T-helper 1 cell (primary cell): ENCODE measurements at places on chromosomes 2 and 18.

DNA sequence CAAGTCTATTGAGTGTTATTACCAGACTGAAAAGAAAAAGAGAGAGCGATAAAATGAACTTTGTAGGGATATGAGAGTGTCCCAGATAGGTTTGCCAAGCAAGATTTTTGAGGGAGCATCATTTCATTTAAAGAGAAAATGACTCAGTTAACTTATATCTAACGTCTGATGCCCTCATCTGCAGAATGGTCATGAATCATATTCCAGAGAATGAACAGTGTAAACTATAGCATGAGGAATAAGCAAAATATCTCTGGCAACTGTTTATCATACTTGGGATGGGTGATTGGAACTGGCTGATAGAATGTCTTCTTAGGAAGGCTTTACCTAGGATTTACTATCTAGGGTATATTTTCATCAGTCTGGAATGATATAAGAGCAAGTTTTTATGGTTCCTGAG is 289.4 kb downstream of the CMPK2 start:
- DNase-seq: no peak

GRCh38 chr2:126449677-126450076 is 206.3 kb upstream of the GYPC start:
- DNase-seq: no peak

GRCh38 chr2:97752342-97753334 is 39.3 kb downstream of the ZAP70 start:
- no peak for DNase-seq

DNA sequence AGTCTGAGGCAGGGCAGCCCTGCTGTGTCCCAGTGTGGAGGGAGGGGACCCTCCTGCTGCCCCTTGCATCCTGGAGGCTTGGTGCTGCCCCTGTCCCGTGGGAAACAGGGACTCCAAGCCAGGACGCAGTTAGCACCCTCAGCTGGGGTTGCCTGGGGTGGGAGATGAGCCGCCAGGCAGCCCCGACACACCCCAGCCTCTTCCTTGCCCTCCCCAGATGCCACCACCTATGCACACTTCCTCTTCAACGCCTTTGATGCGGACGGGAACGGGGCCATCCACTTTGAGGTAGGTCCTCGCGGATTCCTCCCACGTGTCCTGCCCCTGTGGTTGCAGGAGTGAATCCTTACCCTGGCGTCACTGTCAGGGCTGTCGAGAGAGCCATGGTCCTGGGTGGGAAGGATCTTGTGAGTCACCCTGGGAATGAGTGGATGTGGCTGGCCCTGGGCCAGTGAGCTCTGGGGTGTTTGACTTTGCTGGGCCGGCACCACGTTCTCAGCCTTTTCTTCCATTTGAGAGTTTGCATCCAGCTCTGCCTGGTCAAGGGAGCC is 27.5 kb upstream of the FAHD2A start:
- no peak for DNase-seq

- DNase-seq: no peak
These were observed 852.3 kb upstream of the CRIM1 start for GRCh38 chr2:35503311-35503710.

DNA sequence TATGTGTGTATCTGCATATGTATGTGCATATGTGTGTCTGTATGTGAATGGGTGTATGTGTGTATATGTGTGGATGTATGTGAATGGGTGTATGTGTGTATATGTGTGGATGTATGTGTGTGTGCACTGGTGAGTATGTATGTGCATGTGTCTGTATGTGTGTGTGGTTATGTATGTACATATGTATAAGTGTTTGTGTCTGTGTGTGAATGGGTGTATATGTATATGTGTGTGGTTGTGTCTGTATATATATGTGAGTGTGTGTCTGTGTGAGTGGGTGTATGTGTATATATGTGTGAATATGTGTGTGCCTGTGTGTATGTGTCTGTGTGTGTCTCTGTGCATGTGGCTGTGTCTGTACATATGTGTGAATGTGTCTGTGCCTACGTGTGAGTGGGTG is 748.4 kb upstream of the HS6ST1 start:
- DNase-seq: no peak

- DNase-seq: no peak
These were observed 156.6 kb upstream of the LHCGR start for GRCh38 chr2:48912110-48912509.

GRCh38 chr2:103161456-103162289 is 399.8 kb downstream of the TMEM182 start:
- DNase-seq: no peak

GRCh38 chr2:48545244-48545643 is 15.3 kb downstream of the STON1 start:
- no peak for DNase-seq

- DNase-seq: no peak
These were observed 37.6 kb upstream of the B3GNT7 start for GRCh38 chr2:231357931-231358330.

DNA sequence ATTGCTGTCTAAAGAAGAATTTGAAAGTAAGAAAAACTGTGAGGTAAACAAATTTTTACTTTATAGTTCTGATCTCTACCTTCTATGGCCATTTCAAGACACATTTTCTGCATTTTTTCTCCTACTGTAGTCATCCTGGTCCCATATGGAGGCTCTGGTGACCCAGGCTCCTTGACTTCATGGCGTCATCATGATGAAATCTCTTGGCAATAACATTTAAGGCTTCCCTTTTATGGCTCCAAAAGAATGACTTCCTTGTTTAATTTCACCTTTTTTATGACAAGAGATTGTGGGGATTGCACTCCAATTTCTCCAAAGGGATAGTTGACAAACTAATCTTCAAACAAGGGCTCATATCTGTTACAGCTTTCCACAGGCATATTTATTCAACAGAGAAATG is 143.0 kb upstream of the SCN7A start:
- no peak for DNase-seq

GRCh38 chr2:23021311-23022120 is 363.5 kb upstream of the KLHL29 start:
- no peak for DNase-seq

DNA sequence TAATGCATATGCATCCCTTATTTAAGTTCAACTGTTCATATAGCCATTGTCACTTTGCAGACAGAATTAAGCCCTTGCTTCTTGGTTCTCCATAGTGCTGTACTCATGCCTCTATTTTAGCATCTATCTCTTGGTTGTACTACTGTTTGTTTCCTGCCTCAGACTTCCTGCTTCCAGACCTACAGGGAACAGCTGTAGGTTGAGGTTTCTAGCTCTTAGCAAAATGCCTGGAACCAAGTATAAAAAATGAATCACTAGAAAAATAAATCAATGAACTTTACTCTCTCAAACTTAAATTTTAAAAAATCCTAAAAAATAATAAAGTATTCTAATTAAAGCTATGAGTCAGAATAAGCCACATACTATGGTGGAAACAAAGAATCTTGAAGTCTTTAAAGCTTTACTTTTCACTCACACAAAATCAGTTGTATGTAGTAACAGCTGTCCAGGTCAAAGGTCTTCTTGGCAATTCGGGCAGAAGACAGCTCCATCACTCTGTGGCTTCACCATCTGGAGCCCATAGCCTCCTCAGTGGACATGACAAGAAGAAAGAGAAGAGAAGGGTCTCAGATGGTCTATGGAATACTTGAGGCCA is 1228.1 kb upstream of the GYPC start:
- no peak for DNase-seq

GRCh38 chr2:29223851-29224692 is 108.9 kb downstream of the CLIP4 start:
- no peak for DNase-seq

GRCh38 chr2:222707689-222708273 is 36.3 kb downstream of the MOGAT1 start:
- DNase-seq: no peak

- DNase-seq: no peak
These were observed 160.0 kb downstream of the UBE2E3 start for GRCh38 chr2:181140414-181140813.

GRCh38 chr2:159035790-159036411 is 67.5 kb downstream of the TANC1 start:
- DNase-seq: no peak

- DNase-seq: no peak
These were observed 16.4 kb upstream of the KIAA2012 start for GRCh38 chr2:202056611-202057010.

DNA sequence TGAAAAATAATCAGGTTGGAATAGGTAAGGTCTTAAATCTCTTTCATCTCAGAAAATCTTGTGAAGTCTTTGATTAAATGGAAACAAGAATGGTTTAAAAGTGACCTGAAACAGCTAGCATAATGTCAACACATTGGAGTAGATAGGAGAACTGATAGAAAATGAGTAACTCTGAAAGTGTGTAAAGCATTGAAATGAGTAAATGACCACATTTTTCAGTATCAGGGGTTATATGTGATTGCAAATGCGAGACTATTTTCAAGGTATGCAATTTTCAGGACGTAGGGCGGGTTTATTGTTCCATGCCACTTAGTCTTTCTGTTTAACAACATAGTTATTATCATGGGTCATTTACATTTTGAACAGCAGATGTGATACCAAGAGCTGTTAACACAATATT is 1383.2 kb downstream of the LRP1B start:
- DNase-seq: no peak

DNA sequence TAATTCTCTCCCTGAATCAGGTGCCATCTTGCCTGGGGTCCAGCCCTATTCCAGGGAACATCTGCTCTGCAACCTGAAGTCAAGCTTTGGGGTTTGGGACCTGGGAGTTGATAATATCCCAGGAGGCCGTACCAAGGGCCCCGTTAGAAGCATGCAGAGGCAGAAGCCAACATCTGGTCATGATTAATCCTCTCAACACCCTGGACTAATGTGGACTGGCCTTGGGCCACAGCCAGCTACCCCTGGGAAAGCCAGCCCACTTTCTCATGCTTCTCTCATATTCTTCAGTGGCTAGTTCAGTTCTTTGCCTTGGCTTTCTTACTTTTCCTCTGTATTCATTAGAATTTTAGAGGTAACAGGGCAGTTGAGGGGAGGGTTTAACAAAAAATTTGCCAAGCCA is 515.6 kb upstream of the NRP2 start:
- DNase-seq: no peak

DNA sequence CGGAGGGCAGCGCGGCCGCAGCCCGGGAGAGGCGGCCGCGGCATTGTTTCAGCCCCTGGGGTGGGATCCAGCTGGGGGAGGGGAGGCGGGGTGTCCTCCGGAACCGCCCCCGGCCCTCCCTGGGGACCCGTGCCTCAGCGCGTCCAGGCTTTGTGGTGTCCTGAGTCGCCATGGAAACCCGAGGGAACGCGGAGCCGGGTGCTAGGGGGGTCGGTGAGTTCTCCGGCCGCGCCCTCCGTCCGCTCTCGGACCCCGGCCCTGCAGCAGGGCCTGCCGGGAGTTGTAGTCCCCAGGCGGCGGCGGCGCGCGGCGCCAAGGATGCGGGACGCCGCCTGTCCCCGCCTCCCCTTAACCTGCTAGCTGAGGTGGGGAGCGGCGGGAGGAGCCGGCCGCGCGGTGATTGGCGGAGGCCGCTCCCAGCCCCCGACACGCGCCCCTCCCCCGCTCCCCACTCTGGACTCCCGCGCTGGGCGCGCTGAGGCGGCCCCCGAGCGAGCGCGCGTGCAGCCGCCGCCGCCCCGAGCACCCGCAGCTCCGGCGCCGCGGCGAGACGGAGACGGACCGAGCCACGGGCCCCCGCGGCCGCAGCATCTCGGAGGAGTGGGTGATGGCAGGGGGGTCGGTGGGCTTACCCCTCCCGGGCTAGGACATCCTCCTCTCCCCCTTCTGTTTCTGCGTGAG is at the start of gene DPYSL5:
Gene DPYSL5, plus strand, starts transcription at position 478 of the 681 bp plus-strand sequence. CDS start 50,368 bp downstream, outside the sequence.
- DNase-seq: no peak

DNA sequence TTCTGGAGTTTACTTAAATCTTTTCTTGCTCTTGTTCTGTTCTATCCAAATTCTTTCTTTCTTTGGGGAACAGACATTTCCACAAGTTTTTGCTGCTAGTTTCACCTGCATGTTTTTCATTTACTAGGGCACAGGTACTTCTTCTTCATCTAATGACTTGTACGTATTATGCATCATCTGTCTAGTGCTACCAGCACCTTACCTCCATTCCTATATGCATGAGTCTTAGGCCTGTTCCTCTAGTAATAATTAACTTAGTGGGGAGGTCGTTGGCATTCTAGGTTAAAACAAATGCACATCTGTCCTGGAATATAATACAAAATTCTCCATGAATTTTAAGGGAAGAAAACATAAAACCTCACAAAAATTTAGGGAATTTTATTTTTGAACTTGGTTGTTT is 164.5 kb upstream of the STON1 start:
- no peak for DNase-seq

DNA sequence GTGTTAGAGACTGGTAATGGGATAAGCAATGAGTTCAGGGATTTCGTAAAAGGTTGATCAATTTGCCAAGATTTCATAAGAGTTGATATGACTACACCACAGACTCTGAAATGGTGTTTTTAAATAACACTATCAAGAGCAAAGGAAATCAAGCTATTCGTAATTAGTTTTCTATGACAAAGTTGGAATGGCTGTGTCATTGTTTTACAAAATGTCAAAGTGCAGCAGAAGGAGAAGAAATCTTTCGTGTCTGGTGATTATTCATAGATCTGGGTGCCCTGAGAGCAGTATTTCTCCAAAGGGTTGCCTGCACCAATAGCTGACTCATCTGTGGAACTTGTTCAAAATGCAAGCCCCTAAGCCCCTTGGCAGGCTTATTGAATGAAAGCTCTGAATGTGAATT is 70.1 kb downstream of the NABP1 start:
- DNase-seq: no peak

DNA sequence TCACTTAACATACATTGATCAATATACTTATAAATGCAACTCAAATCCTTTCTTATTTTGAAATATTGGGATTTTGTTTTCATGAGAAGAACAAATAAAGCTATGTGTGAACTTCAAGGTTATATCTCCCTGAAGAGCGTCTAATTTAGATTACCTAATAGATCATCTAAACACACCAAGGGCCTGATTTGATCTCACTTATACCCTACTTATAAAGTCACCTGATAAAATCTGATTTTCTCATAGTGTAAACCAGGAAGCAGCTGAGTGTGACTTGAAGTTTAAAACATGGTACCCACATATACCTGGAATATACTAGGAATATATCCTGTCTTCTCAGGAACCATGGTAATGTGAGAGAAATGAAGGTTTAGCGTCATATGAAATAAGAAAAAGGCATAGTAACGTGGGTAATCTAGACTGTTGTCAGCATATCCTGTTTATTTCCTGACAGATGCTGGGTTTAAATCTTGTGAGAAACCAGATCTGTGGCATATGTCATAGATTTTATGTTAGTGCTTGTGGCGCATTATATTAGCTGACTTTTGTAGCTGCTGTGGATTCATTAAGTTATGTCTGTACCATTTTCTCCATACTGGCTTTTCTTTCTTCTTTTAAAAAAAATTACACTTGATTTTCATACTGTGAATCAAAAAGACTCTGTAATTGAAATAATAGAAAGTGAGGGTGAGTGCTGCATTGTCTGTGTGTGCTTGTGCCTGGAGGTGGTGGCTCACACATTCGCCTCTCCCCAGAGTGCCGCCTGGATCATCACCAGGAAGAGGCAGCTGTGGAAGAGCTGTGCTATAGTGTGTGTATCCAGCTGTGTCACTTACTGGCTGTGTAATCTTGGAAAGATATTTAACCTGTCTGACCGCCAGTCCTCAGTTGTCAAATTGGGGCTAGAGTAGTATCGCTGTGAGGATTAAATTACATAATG is 164.0 kb downstream of the MYO3B start:
- no peak for DNase-seq
